ENCODE measurements at places on chromosomes 3 and 15.

- DNase-seq = no peak
Observed at GRCh38 chr15:85422607-85423006, 42.2 kb downstream of the AKAP13 start.

- DNase-seq = no peak
Observed at GRCh38 chr15:42378011-42378410, 18.7 kb downstream of the CAPN3 start.

GRCh38 chr3:168186293-168186983 lies 90.7 kb upstream of the GOLIM4 start:
- DNase-seq = no peak

DNA sequence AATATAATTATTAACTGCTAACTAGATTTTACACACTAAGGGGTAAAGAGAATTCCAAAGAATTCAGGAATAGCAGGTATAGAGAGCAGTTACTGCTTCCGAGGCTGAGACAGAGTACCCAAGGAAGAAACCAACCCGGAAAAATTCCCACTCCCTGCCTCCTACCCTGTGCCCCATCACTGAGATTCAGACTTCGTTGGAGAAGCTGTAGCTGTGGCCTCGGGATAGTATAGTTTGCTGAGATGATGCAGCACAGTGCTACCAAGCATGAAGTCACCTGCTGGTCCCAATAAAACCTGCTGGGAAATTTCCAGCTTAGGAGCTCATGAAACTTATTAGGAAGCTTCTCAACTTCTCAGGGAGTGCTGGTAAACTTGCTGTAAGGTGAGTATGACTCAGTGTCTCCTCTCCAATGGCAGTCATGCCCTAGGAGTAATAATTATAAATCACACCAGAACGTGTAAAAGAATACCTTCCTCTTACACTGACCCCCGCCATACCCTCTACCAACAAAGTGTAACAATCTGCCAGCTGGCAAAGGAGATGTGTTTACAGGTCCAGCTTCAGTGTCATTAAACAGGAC lies 215.2 kb upstream of the ROBO2 start:
- no peak for DNase-seq

DNA sequence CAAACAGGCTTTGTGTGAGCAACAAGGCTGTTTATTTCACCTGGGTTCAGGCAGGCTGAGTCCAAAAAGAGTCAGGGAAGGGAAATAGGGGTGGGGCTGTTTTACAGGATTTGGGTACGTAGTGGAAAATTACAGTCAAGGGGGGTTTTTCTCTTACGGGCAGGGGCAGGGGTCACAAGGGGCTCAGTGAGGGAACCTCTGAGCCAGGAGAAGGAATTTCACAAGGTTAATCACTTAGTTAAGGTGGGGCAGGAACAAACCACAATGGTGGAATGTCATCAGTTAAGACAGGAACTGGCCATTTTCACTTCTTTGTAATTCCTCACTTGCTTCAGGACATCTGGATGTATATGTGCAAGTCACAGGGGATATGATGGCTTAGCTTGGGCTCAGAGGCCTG lies 1592.8 kb upstream of the GBE1 start:
- DNase-seq = no peak

DNA sequence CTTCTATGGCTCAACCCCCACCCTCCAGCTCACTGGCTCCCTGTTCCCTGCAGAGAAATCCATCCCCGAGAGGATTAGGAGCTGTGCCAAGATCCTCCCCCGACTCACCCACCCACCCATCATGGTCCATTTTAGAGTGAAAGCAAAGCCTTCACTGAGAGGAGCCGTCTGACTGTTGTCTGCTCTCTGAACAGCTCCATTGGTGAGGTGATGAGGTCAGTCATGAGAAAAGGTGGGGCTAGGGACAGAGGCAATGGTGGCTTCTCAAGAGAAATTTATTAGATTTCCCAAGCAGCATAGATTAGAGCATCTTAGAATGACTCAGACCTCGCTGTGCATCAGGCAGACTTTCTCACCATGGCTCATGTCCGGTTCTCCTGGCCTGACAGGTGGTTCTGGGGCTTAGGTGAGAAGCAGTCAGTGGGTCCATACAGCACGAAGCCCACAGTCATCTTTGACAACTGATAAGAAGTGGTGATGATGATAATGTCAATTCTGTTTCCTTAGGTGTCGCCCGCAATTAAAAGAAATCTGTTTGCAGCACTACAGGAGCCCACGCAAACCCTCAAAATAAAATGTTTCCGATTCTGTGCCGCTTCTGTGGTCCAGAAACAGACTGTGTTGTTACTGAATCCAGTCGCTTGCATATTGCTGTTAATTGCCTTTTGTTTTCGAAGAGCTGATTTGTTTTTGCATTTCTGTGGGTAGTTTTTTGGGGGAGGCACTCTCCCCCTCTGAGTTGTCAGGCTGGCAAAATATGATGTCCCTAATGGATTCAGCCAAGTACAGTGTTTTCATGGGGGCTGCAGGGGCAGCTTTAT lies 24.8 kb upstream of the RHO start:
- no peak for DNase-seq

GRCh38 chr15:31340047-31340446 lies 13.4 kb downstream of the KLF13 start:
- no peak for DNase-seq

- DNase-seq = no peak
Observed at GRCh38 chr3:96182756-96183155, 631.6 kb upstream of the EPHA6 start.

GRCh38 chr3:46890132-46890531 lies 12.6 kb downstream of the PTH1R start:
- DNase-seq = no peak

GRCh38 chr3:71611099-71611498 lies 27.6 kb upstream of the FOXP1 start:
- DNase-seq = no peak

- DNase-seq = no peak
Observed at GRCh38 chr3:110243081-110243480, 828.5 kb upstream of the NECTIN3 start.

DNA sequence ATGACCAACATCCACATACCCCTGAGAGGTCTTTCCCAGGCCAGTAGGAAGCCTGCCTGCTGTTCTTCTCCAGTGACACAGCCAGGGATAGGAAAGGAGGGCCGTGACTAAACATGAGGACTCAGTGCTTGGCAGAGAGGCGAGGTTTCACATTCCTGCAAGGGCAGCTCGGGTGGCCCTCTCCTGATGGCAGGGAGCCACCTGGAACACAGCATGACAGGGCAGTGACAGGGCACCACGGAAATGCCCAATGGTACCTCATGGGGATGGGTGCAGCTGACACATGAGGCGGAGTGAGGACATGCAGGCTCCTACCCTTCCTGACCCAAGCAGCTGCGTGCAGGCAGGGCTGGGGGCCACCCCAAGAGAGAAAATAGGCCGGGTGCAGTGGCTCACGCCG lies 7.4 kb upstream of the TGM5 start:
- DNase-seq = no peak

- DNase-seq = no peak
Observed at GRCh38 chr15:57114070-57114469, 195.6 kb downstream of the TCF12 start.

- peak; percentile 20 for DNase-seq
Observed at GRCh38 chr15:89419370-89419984, 76.9 kb downstream of the RHCG start.

GRCh38 chr15:79743032-79743431 lies 153.8 kb downstream of the MTHFS start:
- DNase-seq = no peak

DNA sequence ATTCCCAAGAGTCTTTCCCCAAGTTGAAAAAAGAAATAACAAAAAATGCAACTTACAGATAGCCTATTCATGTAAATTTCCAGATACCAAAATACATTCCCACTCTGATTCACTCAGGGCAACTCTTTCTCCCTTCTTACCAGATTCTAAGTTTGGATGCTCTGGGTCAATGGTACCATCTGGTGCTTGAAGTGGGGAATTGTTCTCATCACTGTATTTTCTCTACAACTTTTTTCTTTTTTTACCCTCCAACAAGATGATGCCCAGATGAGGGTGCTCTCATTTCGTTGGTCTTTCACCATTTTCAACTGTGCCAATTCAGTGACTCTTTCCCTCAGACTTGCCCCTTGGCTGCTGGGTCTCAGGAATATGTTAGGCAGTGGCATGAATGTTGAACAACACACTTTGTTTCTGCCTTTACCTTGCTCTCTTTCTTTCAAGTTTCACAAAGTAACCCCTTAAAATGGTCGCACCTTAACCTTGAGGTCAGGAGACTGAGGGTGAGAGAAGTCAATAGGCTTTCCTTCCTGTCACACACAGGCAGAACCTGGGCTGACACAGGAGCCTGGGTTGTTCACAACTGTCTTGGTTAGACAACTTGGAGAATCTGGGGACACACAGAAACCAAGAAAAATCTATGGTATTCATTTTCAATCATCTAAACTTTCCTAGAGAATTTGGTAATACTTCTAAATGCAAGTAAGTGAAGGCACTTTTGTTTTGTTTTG lies 330.7 kb upstream of the SLCO3A1 start:
- DNase-seq = no peak

DNA sequence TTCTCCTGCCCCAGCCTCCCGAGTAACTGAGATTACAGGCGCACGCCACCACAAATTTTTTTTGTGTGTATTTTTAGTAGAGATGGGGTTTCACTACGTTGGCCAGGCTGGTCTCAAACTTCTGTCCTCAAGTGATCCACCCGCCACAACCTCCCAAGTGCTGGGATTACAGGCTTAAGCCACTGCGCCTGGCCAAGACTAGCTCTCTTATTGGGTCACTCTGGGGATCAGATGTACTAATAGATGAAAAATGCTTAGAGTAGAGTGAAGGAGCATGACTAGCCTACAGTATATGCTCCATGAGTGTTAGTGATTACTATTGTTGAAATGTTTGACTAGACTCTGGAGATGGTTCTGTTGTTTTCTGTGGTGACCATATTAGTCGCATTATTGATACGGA lies 21.8 kb downstream of the RARB start:
- no peak for DNase-seq
